ENCODE measurements at places on chromosomes 4 and X.
A peak's percentile ranks its signal among the peaks of the same experiment; 100 is the strongest.

DNA sequence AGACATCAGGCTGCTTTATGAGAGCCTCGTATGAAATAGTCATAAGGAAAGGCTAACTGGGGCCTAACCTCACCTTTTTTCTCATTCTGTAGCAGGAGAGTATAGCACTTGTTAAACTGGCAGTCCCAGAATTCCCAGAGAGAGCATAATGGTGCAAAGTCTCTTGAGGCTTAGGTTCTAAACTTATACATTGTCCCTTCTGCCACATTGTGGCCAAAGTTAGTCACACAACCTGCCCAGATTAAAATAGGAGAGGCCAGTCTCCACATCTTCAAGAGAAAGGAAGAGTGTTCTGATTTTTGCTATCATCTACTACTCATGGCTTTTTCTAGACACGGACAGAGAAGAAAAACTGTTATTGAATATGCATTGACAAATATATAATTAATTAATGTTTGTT is 1588.9 kb upstream of the PCDH7 start:
- no peak for DNase-seq

DNA sequence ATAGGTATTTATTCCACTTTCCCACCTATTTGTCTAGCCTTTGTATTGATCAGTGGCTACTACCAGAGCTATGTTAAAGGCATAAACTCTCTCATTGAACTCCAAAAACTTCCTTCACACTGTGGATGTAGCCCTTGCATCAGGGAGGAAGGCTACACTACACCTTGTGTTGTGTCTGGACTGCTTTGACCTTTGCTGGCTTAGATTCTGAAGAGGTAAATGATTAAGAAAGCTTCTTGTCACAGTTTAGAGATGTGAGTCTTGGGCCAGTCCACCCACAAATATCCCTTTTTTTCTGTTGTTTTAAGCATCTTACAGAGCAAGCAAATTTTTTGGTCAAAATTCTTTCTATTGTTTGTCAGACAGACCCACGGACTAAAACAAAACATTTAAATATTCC is 1.9 kb downstream of the ENPEP start:
- DNase-seq = no peak

DNA sequence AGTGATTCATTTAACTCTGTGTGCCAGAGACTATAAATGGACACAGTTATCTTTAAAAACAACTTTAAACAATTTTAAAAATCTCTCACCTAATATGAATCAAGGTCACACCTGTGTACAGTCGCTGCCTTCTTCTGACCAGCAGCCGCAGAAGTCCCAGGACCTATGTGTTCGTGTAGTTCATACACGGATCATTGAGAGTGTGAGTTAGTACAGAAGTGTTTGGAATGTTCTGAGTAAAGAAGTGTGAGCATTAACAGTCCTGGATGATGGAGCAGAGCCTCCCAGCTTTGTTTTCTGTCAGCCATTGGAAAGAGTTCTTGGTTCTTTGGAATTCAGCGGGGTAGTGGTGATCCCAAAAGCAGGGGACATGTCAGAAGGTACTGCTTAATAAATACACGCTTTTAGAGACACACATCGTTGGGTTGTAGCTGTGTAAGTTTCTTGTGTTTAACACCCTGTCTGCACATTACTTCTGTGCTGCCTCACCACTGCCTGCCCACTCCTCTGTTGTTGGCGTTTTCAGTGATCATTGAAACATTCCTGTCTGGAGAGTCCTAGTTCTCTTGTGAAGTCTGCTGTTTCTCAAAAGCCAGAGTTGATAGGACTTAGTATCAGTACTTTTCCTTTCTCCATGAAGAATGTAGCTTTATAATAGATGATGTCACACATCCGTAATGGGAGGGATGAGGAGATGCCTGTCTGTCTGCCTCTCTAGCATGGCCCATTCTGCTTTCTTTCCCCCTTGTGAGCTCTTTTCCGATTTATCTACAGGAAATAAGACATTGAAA is 90.6 kb downstream of the PTTG2 start:
- DNase-seq = no peak

- no peak for DNase-seq
Measured at GRCh38 chr4:128787509-128788311, 21.8 kb upstream of the JADE1 start.

GRCh38 chr4:174523025-174523693 is 871 bp upstream of the HPGD start:
- no peak for DNase-seq

- no peak for DNase-seq
Measured at GRCh38 chr4:87865288-87865687, 32.5 kb downstream of the MEPE start.

- no peak for DNase-seq
Measured at GRCh38 chr4:100113096-100113495, 77.2 kb downstream of the DDIT4L start.

- DNase-seq = no peak
Measured at GRCh38 chr4:39096847-39097246, 34.8 kb downstream of the KLHL5 start.

GRCh38 chrX:19410259-19410658 is 66.5 kb downstream of the PDHA1 start:
- DNase-seq = no peak

DNA sequence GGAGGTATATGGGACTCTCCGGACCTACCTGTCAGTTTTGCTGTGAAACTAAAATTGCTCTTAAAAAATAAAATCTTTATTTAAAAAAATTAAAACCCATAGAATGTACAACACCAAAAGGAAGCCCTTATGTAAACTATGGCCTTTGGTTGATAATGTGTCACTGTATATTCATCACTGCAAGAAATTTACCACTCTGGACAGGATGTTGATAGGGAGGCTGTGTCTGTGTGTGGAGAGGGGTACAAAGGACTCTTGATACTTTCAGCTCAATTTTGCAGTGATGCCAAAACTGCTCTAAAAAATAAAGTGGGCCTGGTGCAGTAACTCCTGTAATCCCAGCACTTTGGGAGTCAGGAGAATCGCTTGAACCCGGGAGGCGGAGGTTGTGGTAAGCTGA is 2.9 kb upstream of the ZMYM3 start:
- DNase-seq = no peak

GRCh38 chr4:1812720-1813119 is 19.6 kb downstream of the FGFR3 start:
- DNase-seq = no peak

GRCh38 chr4:11495291-11495690 is 66.6 kb upstream of the HS3ST1 start:
- DNase-seq = no peak

DNA sequence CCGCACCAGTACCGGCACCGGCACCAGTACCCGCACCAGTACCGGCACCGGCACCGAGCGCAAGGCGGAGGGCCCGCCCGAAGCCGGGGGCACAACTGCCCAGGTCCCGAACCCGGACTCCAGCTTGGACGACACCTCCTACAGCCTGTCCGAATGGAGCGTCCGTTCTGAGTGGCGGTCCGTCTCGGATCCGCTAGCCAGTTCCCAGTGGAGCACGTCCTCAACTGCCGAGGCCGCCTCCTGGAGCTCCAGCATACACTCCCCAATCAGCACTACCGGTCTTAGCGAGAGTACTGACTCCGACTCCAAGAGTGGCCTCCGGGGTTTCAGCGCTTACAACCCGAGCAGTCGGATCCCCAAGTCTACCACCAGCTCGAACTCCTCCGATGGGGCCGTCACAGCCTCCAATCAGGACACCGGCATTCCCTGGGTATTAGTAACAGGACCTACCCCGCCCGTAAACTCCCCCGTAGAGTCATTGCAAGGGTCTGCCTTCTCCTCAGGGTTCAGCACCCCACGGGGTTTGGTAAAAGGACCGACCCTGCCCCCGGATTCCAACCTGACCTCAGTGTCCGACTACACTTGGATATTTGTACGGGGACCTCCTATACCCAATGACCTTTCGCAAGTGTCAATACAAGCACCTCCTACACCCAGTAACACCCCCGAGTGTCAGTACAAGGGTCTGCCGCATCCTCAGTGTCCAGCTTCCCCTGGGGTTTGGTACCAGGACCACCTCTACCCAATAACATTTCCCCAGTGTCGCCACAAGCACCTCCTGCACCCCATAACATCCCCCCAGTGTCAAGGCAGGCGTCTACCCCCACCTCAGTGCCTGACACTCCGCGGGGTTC is 721 bp upstream of the MAOA start:
- no peak for DNase-seq

- no peak for DNase-seq
Measured at GRCh38 chr4:139129206-139129605, 47.8 kb downstream of the ELF2 start.

GRCh38 chrX:119391279-119391678 is 7.9 kb upstream of the SLC25A43 start:
- peak; percentile 39 for DNase-seq

DNA sequence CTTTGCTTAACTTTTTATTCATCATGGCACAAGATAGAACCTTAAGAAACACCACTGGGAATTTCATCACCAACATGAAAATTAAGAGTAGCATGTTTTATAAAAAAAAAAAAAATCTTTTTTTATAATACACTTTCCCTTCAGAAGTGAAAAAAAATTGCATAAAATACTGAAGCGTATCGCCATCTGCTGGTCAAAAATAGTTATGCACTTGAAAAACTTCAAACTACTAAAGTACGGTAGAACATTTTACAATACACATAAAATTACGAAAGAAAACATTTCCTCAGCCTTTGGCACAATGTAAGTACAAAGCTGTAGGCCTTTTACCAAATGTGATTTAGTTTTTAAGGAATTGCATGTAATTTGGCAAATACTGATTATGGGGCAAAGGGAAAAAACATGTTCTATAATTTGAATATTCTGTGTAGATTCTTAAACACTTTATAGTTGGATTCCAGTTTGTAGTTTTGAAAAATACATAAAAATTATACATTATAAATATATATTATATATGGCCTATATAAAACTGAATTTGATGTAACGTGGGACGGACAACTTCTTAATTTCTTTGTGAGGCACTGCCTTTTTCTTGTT is 26.5 kb downstream of the HCCS start:
- no peak for DNase-seq

DNA sequence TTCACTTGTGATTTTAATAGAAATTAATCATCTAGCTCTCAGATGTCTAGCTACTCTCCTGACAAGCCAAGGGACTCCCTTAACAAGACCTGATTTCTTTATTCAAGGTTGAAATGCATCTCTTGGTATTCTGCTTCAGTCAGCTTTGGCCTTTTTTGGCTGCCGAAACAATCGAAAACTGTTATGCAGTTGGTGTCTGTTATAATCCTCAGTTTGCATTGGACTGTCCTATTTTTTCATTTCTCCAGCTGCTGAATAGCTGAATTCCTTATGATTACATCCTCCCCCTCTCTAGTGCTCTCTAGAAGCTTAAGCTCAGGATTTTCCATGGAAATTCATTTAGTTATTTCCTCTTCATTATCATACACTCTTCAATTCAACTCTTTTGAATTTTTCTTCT is 177.2 kb downstream of the TRIML1 start:
- DNase-seq = no peak

- DNase-seq = no peak
Measured at GRCh38 chrX:133513123-133513522, 97.8 kb upstream of the GPC4 start.

GRCh38 chrX:53223955-53224859 is 800 bp downstream of the KDM5C start:
- no peak for DNase-seq

DNA sequence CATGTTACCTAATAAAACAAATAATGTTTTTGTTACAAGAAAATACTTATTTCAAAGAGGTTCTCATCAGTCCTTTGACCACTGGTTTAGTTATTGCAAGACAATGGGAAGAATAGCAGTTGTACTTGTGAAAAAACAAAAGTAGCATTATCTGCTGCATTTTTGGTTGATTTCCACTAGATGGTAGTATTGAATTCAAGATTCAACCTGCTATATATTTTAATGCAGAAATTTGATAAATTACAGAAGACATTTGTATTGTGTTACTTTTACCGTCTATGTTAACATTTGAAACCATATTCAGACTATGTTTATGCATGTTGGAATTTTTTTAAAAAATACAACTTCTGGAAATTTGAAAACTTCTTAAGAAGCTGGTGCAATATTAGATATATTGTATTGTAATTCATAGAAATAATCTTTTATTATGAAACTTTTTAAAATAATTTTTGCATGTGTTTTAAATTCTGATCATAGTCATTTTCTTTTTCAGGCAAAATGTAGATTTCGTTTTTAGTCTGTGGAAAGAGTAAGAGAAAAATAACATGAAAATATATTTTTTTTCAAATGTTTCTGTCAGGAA is 56.4 kb downstream of the SPCS3 start:
- DNase-seq = no peak

DNA sequence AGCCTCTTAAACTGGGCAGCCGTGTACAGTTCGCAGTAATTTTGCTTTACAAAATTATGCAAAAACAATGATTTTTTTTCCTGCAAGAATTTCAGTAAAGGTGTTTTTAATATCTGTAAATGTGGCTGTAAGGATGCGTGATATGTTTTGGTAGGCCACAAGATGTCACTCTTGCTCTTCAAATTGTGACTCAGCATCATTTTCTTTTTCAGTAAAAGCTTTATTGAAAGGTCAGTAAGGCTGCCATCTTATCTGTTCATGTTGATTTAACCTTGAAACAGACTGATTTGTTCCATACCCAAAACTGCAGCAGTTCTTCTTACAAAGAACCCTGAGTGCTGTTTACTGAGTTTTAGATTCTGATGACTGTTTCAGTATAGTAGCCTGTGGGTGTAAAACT is 39.9 kb downstream of the TXLNG start:
- DNase-seq = no peak

GRCh38 chr4:139367421-139368090 is 65.3 kb upstream of the NDUFC1 start:
- no peak for DNase-seq

Measured in 8988T (cell line).